ENCODE measurements at places on chromosomes 3 and 15.
A peak's percentile ranks its signal among the peaks of the same experiment; 100 is the strongest.

- peak; percentile 0 for DNase-seq
Measured at GRCh38 chr3:7309641-7310102, 448.8 kb downstream of the GRM7 start.

- DNase-seq, result no peak
Measured at GRCh38 chr3:11095932-11096265, 58.4 kb upstream of the HRH1 start.

DNA sequence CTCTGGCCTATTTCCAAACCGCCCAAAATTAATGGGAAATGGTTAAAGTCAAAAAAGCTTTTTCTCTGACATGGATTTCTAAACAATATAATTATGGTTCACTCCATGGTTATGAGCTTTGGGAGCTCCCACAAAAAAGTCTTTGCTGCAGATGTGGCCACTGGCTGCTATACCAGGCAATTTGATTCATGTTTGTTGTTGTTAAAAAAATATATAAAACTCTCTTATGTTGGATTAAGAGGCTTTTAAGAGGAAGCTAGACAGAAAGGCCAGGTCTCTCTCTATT lies 258.6 kb downstream of the TIGIT start:
- no peak for DNase-seq

- DNase-seq, result no peak
Measured at GRCh38 chr15:87907676-87908446, 348.7 kb downstream of the NTRK3 start.

- no peak for DNase-seq
Measured at GRCh38 chr3:87009271-87009670, 18.3 kb upstream of the VGLL3 start.

GRCh38 chr3:119148493-119149180 lies 2.7 kb downstream of the TEX55 start:
- DNase-seq, result no peak

DNA sequence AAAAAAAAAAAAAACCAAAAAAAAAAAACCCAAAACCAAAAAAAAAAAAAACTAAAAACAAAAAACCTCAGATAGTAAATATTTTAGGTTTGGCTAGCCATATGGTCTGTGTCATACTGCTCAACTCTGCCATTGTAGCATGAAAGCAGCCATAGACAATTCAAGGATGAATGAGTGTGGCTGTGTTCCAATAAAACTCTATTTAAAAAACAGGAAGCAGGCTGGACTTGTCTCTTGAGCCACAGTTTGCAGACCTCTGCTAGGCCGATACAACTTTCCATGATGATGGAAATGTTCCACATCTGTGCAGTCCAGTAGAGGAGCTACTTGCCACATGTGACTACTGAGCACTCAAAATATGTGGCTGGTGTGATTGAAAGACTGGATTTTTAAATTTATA lies 11.1 kb downstream of the EFCAB12 start:
- no peak for DNase-seq

GRCh38 chr3:100936931-100937330 lies 56.3 kb downstream of the ABI3BP start:
- DNase-seq, result no peak

DNA sequence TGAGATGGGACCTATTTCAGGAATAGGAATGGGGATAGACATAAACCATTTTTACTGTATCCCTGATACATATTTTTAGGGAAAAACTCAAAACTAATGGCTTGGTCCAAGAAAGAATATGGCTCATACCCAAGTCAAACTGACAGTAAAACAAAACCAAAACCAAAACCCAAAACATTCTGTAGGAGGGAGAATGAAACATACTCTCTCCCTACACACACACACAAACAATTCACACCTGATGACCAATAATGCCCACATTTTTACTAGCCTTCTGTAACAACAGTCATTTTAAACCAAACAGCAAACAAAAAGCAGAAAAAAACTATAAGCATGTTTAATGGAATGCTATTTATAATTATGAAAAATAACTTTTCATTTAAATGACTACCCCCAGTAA lies 74.9 kb downstream of the NBEAL2 start:
- DNase-seq, result peak; percentile 46

- no peak for DNase-seq
Measured at GRCh38 chr3:96814651-96815567, 515 bp downstream of the EPHA6 start.
